ENCODE measurements at places on chromosomes 3 and 15.

GRCh38 chr3:126537116-126537729 lies 13.3 kb downstream of the CHST13 start:
- no peak for DNase-seq

DNA sequence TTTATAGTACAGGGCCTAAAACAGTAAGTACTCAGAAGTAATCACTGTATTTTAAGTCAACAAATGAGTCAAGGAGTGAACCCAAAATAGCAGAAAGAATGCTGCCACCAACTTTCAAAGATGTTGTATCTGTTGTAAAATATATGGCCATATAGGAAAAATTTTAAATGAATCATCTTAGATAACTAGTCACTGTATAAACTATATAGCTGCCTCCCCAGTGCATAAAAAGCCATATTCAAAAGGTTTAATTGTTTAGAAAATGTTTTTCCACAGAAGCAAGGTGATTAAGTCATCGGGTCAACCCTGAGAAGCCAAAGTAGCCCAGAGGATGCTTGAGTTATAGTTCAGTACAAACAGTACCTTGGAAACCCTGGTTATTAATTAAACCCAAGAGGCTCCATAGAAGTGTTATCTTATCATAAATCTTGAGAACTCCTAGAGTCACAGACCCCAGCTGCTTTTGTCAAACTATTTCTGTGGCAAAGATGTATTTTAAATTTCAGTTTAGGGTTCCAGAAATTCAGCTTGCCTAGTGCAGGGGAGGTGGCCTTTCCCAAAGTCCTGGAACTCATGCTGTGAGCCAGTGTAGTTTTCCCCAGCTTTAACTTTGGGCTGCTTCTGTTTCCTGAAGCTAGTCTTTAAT lies 39.2 kb downstream of the MBNL1 start:
- DNase-seq = no peak

DNA sequence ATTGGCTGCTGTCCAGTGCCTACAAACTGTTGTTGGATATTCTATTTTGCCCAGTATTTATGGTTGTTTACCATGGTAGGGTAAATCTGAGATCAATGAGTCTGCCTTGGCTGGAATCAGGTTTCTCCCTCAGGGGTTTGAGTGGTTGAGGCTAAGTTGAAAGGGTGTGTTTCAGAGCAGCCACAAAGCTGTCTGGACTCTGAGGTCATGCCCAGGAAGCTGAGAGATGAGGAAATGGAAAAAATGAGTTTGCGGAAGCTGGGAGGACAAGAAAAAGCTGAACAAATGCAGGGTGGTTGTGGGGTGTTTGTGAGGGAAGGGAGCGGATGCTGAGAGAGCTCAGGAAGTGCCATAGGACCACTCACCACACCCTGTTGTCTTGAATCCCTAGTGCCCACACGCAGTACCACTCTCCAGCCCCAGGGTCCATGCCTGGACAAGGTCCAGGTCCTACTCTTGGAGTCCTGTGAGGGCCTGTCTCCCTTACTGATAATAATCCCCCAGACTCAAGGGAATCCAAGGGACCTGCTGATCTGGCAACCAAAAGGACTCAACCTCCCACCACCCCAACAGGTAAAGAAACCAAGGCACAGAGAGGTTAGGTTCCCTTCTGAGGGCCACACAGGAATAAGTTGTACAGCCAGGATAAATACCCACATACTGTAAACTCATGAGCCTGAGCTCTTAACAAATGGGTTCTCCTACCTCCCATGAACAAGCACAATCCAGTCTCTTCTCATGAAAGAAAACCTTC lies 81.6 kb downstream of the PPCDC start:
- DNase-seq = peak; percentile 81

DNA sequence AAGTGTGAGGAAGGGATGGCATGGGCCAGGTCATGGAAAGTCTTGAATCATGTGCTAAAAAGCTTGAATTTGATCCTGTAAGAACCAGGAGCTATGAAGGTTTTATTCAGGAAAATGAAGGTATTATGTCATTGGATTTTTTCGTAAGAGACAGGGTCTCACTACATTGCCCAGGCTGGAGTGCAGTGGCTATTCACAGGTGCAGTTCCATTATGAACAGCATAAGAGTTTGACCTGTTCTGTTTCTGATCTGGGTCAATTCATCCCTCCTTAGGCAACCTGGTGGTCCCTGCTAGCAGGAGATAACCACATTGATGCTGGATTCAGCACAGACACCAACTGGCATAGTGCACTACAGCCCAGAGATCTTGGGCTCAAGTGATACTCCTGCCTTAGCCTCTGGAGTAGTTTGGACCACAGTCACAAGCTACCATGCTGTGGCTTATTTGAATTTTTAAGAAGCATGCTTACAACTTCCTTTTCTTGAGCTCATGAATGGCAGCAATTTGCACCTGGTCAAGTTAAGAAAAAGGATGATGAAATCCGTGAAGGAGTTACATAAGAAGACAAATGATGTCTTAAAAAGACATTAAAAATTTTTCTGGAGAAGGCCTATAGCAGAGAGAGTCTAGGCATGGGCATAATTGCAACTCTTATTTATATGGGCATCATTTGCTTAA lies 79.1 kb downstream of the CADPS start:
- no peak for DNase-seq

GRCh38 chr3:165885558-165886270 lies 48.5 kb upstream of the BCHE start:
- DNase-seq = no peak
